ENCODE measurements at places on chromosomes 7 and 10.
A peak's percentile ranks its signal among the peaks of the same experiment; 100 is the strongest.

DNA sequence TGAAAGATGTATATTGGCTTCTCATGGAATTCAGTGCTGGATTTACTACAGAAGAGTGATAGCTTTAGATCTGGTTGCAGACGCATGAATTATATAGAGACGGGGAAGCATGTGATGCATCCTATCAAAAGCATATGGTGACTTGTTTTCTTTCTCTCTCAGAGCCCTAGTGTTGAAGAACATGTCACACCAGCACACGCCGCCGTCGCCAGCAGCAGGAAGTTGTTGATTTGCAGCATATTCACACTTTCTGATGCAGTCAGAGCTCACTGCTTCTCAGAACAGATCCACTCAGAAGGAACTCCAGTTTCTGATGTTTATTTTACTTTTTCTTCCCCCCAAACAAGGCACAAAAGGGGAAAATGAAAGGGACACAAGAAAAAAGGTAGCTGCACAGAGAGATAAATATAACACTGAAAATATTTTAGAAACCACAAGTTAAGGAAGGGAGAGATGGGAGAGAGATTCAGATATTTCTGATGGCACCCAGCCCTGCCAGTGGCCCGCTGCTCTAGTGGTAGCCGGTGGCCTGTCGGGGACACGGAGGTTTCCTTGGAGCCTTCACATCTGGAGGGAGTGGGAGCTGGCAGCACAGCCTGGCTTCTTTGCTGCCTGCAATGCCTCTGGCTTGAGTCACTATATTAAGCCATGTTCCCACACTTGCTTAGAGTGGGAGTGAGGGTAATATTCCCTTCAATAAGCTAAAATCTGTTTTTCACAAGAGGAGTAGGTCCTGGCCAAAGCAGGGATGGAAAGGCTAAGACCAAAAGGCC lies 123.2 kb downstream of the NRP1 start:
- DNase-seq, result no peak

DNA sequence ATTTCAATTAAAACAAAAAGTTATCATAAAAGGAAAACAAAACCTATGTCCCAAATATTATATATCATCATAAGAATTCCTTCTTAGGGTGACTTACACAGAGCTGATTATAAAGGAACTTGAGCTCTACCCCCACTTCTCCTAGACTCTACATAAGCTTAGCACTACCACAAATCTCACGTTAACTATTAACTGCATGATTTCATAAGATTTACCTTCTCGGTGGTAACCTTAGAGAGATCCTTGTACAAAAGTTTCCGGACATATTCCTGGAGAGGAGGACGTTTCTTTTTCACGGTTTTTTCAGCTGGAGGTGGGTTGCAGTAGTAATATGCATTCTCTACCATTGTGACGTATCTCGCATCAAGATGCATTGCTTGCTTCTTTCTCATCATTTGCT lies 83.7 kb downstream of the UPF2 start:
- DNase-seq, result no peak

DNA sequence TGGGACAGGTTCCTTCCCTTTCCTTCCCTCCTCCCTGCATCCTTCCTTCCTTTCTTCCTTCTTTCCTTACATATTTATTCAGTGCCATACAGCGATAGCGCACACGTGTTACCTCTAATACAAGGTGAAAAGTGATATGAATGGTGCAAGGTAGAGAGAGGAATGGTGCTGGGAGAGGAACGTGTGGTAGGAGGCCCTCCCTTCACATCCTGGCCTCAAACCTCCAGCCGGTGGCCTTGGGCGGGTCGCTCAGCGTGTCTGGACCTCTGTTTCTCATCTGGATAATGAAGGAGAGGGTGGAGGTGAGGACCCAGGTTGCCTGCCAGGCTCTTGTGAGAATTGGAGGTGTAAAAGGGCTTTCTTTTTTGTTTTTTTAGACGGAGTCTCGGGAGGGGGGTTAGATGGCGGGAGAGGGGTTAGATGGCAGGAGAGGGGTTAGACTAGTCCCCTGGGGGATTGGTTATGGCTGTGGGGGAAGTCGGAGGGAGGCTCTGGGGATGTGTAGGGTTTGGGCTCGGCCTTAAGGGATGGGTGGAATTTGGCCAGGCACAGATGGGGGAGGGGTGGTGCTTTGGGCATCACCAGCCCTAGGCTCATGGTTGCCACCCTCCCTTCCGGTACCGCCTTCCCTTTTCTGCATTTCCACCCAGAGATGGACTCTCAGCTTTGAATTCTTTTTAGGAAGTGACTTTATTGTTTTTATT lies 14.9 kb downstream of the CHST3 start:
- DNase-seq, result no peak

- DNase-seq, result no peak
Observed at GRCh38 chr10:78553792-78554191, 515.0 kb upstream of the ZMIZ1 start.

- no peak for DNase-seq
Observed at GRCh38 chr7:99827040-99827778, 604 bp upstream of the CYP3A43 start.

GRCh38 chr7:132191418-132191817 lies 384.9 kb downstream of the PLXNA4 start:
- no peak for DNase-seq

- DNase-seq, result no peak
Observed at GRCh38 chr10:32031920-32032319, 24.3 kb downstream of the KIF5B start.

GRCh38 chr10:104234934-104235333 lies 2.8 kb upstream of the CFAP43 start:
- no peak for DNase-seq

DNA sequence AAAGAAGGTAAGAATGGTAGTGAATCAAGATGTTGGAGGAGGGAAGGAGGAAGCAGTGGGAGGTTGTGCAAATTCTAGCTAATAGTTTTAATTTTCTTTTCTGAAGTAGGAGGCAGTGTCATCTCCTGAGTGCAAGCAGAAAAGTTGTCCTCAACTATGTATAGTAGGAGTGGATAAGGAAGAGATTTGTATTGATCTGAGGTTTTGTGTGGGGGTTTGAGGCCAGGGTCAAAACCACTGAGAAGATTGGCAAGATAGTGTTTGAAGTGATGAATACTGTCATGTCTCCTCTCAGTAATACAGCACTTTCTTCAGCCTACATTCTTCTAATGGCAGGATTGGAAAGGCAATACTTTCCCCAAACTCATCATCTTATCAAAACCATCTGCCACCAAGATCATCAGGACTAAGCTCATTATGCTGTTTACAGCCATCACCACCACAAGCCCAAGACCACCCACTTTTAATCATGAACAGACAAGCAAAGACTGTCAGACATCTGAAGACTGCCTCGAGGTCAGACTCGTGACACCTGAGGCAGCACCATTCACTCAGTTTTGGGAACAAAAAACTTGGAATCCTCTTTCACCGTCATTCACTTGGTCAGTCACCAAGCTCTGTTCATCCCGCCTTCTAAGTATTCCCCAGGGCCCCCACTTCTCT lies 1.5 kb upstream of the MIOS start:
- no peak for DNase-seq

DNA sequence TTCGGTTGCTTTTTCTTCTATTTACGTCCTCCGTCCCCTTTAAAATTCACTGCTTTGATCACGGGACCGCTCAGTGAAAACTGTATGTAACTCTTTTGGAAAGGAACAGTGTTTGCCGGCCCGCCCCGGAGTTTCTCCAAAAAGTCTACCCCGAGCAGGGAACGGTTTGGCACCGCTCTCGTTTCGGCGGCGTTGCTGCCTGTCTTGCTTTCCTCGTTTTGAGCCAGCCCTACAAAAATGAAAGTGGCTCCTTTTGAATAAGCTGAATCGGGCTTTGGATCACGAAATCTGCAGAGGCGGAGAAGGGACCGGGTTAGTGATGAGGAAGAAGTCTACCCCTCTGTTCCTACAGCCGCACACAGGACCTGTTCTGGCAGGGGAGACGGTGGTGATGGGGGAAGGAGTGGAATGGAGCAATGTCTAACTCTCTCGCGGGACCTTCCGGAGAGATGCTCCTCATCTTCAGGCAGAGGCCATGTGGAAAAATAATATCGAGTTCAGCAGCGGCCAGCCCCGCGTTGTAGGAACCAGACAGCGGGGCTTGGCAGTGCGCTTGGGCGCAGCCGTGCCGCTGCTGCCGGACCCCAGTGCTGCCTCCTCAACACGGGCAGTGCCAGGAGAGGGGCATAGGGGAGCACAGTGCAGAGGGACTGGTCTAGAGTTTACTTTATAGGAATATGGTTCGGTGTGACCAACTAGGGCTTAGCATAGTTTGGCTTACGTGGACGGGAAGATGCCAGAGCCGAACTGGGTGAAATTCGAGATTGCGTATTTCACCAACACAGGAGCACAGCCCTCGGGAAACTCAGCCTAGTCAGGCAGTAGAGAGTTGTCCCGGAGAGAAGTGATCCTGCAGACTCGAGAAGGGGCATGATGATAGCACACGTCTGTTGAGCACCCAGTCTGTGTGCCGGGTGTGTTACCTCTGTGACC lies 1.4 kb downstream of the HTRA1 start:
- DNase-seq, result no peak

DNA sequence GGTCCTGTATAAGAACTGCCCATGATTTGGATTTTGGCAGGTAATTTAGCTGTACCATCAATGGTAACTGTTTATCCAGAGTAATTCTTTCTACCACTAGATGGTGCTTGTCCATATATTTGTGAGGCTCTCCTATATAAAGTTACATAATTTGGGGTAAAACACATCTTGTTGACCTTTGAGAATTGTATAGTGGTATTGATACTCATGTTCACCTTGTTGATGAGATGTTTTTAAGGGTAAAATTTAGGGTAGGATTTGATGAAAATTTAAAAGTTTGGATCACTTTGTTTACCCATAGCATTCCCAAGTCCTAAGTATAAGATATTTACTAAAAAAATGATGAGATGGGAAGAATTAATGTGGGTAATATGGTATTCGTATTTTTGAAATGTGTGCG lies 31.6 kb downstream of the ST7 start:
- peak; percentile 29 for DNase-seq

- DNase-seq, result no peak
Observed at GRCh38 chr7:95427166-95427565, 7.7 kb downstream of the PON2 start.

DNA sequence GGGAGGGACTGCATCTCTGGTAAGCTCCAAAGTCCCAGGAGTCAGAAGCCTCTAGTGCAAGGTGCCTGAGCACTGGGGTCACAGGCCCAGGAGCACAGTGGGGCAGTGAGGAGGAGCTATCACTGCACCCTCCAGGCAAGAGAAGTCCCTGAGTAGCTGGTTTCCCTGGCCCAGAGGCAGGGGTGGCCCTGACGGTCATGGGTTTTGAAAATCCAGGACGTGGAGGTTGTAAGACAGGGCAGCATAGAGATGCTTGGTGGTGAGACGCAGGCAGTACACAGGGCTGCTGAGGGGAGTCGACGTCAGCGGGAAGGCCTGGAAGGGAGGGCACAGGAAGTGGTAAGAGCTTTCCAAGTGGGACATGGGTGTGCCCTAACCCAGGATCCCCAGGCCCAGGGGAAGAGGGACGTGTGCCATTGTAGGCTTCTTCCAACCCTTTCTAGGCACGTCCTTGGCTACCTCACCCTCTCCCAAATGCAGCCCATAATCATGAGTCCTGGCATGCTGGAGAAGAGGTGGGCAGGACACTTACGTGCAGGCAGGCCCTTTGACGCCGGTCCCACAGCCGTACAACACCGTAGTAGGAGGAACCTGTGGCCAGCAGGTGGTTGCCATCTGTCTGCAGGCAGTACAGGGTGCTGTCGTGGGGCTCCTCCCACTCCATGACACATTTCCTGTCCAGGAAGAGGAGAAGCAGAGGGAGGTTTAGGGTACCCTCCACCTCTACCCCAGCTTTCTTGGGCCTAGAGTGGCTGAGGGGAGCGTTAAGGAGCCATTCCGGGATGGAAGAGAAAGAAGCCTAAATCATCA lies 23.2 kb downstream of the DPCD start:
- peak; percentile 29 for DNase-seq

- DNase-seq, result no peak
Observed at GRCh38 chr7:76155938-76156337, 45.8 kb upstream of the SRRM3 start.

GRCh38 chr10:63591600-63592379 lies 70.6 kb downstream of the REEP3 start:
- DNase-seq, result no peak

- no peak for DNase-seq
Observed at GRCh38 chr7:140439359-140439758, 35.5 kb downstream of the RAB19 start.

- DNase-seq, result peak; percentile 67
Observed at GRCh38 chr10:132335189-132336063, 3.4 kb downstream of the LRRC27 start.

GRCh38 chr7:6495597-6496262 lies 48.0 kb upstream of the DAGLB start:
- no peak for DNase-seq

DNA sequence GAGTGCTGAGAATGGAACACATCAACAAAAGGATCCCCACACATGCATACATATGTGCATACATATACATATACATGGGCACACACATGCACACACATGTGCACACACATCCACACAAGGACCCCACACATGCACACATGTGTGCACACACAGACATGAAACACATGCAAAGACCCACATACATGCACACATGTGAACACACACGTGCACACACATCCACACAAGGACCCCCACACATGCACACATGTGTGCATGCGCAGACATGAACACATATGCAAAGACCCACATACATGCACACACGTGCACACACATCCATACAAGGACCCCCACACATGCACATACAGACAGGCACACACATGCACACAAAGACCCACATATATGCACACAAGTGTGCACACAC lies 104.4 kb upstream of the ADARB2 start:
- no peak for DNase-seq

DNA sequence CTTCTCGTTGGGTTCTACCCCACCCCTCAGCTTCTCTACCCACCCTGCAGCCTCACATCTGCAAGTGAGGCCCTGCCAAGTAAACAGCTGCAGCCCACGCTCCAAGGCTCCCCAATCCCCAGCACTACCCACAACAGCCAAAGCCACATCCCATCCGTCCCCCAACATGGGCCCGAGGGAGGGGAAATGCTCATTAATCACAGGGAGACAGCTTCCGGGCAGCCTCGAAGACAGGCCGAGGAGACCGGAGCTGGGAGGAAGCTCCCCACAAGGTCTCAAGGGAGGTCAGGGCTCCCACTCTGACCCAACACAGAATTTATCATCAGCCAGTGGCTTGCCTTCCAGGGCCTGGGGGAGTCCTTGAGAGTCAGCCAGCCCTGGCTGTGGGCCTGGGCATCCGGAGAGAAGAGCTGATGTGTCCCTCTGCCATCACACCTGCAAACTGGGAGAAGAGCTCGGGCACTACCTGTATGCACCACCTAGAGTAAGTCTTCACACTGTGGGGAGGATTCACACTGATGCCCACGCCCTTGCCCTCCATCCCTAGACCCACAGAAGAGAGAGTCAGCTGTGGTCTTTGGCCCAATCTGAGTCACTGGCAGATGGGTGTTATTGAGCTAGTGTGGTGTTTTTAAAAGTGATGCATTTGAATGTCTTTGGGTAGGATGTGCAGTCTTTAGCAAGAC lies 115.5 kb upstream of the ZMIZ1 start:
- peak; percentile 63 for DNase-seq

GRCh38 chr10:118107541-118107940 lies 60.8 kb upstream of the RAB11FIP2 start:
- no peak for DNase-seq

- no peak for DNase-seq
Observed at GRCh38 chr10:120800528-120801323, 50.4 kb upstream of the WDR11 start.
